Activated CD4-positive, alpha-beta T cell treated with anti-CD3 and anti-CD28 coated beads, Interleukin-2, amount 10 ng/mL, durations not matched to agents 7 days and 5 days (primary cell): ENCODE measurements at places on chromosomes 4 and X.

- no peak for DNase-seq
Observed at GRCh38 chr4:107939307-107939706, 8.0 kb downstream of the CYP2U1 start.

- DNase-seq: no peak
Observed at GRCh38 chr4:151219091-151219490, 57.9 kb upstream of the PRSS48 start.

DNA sequence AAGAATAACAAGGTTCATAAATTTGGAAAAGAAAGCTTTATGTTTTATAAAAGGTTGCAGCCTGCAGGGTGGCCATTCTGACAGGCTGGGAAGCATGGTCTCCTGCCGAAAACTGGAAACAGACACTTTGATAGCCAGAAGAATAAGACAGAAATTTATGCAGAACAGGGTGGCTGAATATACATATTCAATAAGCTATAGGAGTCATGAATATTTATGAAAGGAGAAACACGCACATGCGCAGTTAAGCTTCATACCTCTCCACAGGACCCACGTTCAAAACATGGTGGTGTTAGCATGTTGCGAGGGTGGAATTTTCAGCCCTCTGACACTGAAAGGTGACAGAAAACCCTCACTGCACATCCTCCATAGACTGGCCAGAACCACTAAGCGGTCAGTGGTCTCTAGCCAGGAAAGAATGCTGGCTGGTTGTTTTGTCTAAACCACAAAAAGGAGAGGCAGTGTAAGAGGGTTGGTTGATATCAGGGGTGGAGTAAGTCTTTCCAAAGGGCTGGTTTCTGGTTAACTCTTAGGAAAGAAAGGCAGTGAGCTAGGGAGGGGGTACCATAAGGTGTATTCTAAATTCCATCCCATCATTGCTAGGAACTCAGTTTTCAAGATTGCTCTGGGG lies 58.2 kb downstream of the ANXA10 start:
- no peak for DNase-seq

DNA sequence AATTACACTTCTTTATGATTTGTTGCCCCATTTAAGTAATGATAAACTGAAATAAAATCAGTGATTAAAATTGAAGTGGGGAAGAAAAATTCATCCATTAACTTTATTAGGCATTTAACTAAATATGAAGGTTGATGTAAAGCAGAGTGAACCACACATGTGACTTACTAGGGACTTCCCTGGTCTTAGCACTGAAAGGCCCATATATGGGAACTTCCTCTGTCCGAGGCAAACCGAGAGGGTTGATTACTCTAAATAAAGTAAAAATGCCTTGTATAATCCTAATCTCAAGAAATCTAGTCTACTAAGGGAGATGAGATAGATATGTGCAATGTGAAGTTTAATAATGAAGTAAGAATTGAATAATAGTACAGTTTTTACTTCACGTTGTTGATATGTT lies 403.9 kb upstream of the RPS6KA3 start:
- DNase-seq: no peak

- DNase-seq: no peak
Observed at GRCh38 chr4:22363036-22363435, 152.8 kb downstream of the ADGRA3 start.
